Stimulated activated naive CD4-positive, alpha-beta T cell (primary cell): ENCODE measurements at places on chromosomes 13 and 19.

DNA sequence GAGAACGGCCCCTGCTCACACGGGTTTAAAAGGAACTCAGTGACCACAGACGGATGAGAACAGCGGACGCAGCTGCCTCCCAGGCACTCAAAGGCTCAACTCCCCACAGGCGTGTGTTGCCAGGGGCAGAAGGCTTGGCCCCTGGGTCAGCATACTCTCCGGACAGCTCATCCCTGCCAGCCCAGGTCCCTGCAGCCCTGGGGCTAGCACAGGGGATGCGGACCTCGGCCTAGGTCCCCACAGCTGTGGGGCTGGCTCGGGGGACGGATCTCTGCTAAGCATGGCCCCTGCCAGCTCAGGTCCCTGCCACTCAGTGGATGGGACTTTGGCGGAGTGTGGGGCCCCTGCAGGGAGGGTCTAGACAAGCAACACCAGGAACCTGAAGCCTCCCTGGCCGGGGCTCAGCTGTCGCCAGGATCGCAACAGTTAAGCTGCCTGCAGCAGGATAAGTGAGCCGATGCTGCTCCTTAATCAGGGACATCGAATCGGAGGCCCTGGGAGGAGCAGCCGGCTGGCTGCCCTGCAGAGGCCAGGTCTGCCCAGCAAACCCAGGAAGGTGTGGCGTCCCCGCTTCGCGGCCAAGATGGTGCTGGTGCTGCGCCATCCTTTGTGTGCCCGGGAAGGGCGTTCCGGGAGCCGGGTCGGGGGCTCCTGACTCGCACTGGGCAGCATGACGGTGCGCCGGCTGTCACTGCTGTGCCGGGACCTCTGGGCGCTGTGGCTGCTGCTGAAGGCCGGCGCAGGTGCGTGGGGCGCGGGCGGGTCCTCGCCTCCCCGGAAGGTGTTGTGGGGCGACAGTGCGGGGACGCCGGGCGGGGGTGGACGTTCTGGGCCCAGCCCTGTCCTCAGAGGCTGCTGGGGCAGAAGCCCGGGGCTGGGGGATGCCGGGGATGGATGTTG is 32.5 kb downstream of the MCF2L start:
- DNase-seq, result no peak

GRCh38 chr13:48583859-48584311 is 51.0 kb upstream of the RCBTB2 start:
- no peak for DNase-seq

DNA sequence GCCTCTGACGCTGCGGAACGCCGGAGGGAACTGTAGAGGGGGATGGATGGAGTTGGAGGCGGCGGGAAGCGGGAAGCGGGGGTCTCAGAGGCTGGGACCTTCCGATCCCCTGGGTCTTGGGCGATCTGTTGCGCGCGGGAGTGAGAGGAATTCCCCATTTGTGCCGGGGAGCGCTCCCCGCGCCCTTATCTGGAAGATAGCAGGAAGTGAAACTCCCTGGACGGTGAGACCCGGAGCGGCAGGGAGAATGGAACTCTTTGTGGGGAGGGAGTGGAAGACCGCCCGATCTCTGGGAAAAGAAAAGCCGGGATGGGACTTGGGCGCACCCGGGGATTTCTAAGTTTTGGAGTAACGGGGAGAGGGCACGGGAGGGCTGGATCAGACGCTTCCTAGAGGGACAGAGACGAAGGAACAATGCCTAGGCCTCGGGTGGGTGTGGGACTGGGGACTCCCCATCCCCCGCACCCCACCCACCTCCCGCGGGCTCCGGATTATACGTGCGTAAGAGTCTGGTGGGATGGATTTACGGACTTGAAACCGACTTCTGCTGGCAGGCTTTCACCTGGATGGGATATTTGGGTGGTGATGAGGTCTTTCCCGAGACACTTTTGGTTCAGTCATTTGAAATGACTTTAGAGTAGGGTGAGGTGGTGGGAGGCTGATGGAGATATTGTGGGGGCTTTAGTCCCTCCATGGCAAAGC is 495 bp downstream of the LSR start:
- no peak for DNase-seq

GRCh38 chr13:75372517-75372916 is 109.5 kb downstream of the TBC1D4 start:
- DNase-seq, result peak; percentile 41

GRCh38 chr13:49472186-49472585 is 23.6 kb upstream of the PHF11 start:
- no peak for DNase-seq

GRCh38 chr13:27975564-27976361 is 6.6 kb upstream of the CDX2 start:
- DNase-seq, result no peak

- DNase-seq, result no peak
These were observed 951 bp upstream of the POSTN start for GRCh38 chr13:37599519-37599918.

DNA sequence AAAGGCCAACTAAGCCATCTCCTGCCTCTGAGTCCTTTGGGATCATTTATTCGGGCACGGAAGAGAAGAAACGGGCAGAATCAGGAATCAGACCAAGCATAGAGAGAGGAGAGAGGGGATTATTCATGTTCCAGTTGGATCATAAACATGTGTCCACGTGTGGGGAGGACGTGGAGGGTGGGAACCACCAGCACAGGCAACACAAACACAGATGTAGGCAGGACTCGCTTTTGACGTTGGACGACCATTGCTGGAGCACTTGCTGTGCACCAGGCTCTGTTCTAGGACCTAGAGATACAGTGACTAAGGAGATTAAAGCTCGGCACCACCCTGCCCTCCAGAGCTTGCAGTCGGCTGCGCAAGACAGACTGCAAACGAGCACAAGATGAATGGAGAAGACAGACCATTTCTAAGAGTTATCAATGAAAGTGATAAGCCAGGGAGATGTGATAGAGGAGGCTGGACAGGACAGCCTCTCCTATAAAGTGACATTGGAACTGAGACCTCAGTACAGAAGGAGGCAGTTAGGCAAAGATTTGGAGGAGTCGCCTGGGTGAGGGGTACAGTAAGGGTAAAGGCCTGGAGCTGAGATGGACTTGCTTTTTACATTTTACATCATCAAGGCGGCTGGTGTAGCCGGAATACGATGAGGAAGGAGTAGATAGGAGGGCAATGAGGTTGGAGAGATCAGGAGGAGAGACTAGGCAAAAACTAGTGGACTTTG is 716 bp downstream of the SH2D3A start:
- no peak for DNase-seq

- DNase-seq, result no peak
These were observed 24.7 kb downstream of the ARID3A start for GRCh38 chr19:950352-951066.

GRCh38 chr19:10001899-10002298 is 8.4 kb downstream of the COL5A3 start:
- no peak for DNase-seq

GRCh38 chr13:97226788-97227627 is 4.9 kb downstream of the MBNL2 start:
- no peak for DNase-seq

GRCh38 chr13:103799028-103799427 is 732.8 kb upstream of the SLC10A2 start:
- no peak for DNase-seq

DNA sequence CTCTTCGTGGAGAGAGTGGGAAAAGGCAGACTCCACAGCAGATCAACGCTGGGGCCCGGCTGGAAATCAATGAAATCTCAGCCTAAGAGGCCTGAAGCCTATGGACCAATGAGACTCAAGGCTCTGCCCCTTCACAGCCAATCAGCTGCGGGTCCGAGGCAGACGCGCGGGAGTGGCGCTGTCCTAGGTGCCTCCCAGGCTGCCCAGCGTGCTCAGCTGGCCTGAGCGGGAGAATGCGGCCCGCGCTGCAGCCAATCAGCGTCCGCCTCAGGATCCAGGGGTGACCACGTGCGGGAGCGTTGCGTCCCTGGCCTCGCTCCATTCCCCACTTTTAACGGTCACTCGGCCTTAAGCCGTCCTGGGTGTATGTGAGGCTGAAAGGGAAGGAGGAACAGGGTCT is at the start of gene ZBTB32:
Gene ZBTB32 (plus strand): TSS at position 341 of the 400 bp plus-strand sequence. CDS start 10,069 bp downstream, outside the sequence.
- no peak for DNase-seq

DNA sequence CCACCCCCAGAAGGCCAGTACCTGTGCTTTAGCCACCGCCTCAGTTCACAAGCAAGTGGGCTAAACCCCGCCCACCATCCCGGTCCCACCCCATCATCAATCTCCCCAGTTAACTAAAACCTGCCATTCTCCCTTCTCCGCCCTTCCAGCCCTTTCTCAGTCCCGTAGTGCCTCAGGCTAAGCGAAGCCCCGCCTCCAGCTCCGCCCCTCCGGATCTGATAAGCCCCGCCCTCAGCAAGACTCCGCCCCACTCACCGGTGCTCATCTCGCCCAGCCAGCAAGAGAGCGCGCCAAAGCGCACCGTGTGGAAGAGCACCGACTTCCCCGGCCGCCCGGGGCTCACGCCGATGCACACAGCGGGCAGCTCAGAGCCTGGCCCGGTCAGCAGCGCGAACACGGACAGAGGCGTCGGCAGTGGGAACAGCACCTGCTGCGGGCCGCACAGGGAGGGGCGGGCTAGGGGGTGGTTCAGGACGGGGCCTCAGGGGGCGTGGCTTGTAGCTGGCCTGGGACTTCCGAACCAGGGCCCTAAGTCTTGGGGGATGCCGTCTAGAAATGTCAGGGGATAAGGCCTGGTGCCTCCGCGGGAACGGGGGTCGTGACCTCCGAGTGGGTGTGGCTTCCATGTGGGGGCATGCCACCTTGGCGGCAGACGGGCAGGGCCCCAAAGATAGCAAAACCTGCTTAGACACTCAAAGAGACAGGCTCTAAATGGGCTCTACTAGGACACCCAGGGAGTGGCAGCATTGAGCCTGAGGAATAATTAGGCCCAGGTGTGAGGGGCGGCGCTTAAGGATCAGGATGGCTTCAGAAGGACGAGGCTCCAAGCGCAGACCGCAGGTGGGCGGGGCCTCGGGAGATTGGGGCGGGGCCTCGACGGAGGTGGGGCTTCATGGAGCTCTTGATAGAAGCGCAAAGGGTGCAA is 21.4 kb downstream of the MAP4K1 start:
- no peak for DNase-seq

DNA sequence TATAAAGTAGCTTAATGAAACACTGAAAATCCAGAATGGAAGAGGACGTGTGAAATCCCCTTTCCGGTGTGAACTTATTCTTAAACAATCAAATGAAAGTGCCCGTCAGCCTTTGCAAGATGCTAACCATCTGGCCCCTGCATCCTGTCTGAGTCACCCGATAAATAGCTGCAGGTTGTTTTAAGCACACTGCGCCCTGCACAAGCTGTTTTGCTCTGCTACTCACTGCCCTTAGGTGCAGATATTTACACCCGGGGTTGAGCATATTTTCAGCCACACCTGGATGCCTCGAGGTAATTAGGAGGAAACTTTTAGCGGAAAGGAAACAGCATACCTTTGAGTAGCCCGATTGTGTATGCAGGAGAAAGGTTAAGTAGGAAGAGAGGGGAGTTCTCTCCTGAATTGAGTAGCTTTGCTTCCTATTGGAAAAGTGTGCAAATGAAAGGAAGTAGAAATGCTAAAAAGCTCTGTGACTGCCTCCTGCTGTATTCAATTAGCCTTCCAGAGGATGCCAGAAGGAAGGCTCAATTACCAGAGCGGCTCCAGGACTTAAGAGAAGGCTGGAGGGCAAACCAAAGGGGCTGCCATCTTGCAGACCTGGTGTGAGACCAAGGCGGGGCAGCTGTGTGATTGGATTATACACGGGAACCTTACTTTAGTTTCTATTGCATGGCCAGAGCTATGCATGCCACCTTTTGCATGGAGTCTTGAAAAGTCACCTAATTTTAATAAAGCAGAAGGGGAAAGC is 42.5 kb downstream of the IRS2 start:
- DNase-seq, result no peak

GRCh38 chr13:112877066-112877465 is 91.9 kb upstream of the MCF2L start:
- DNase-seq, result no peak

- DNase-seq, result no peak
These were observed 119.5 kb downstream of the TM9SF2 start for GRCh38 chr13:99620806-99621205.

DNA sequence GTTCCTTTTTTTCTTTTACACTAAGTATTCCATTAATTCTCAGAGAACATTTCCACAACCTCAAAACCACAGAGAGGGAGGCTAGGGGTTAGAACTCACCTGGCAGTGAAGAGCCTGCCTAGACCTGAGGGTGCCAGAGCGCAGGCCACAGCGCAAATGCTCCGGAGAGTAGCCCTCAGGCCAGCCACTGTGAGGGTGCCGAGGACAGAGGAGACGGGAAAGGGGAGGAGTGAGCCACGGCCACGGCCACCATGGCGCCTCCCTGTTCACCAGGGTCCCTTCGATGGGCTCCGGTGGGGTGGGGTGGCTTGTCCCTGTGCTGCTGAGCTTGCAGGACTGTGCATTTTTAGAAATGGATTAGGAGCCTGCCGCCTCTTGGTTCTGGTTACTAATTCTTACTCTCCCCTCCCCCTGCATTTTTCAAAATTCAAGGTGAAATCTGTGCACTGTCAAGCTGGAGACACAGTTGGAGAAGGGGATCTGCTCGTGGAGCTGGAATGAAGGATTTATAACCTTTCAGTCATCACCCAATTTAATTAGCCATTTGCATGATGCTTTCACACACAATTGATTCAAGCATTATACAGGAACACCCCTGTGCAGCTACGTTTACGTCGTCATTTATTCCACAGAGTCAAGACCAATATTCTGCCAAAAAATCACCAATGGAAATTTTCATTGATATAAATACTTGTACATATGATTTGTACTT is 58.8 kb downstream of the GGACT start:
- DNase-seq, result no peak

GRCh38 chr19:4316956-4317355 is 12.6 kb downstream of the FSD1 start:
- DNase-seq, result no peak

GRCh38 chr13:36907821-36908220 is 12.2 kb downstream of the SMAD9 start:
- DNase-seq, result no peak

- DNase-seq, result peak; percentile 7
These were observed at the start of gene RHPN2 for GRCh38 chr19:33064792-33065550. Gene RHPN2, minus strand, starts transcription at chr19:33064888. Its CDS starts 36 bp downstream, at chr19:33064852.

GRCh38 chr19:18425515-18426415 is 6.6 kb downstream of the SSBP4 start:
- DNase-seq, result no peak

- no peak for DNase-seq
These were observed 11.5 kb downstream of the HIPK4 start for GRCh38 chr19:40378509-40378908.

DNA sequence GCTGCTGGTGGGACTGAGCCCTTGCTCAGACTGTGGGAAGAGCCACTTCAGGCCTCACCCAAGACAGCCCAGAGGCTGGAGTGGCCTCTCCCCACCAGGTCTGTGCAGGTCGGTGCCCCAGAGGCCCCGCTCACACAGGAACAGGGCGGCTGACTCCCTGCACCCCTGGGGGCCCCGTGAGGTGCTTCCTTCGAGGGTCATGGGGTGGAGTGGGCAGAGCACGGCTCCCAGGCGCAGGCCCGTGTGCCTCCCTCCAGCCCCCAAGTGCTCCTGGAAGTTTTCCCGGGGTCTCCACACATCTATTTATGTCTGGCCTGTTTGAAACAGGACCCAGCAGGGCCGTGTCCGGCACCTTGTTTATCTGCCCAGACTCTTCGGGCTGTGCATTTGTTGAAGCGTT is 9.5 kb upstream of the TMEM255B start:
- no peak for DNase-seq

GRCh38 chr13:39330504-39330903 is 272.5 kb downstream of the LHFPL6 start:
- DNase-seq, result no peak
